ENCODE measurements at places on chromosomes 4 and X. TPM values are rescaled to one million over a fixed set of nuclear protein-coding genes. Genes with fewer than 3 reads are reported as not detected.

CXorf65 gene
- total RNA-seq, result not detected

FMR1 gene
- 13.5 TPM for total RNA-seq

WDR17 gene
- 3.2 TPM for total RNA-seq

GTPBP6 gene
- 57.1 TPM for total RNA-seq

SPATA4 gene
- total RNA-seq, result not detected

SYNPO2 gene
- 0.27 TPM for total RNA-seq

DNA sequence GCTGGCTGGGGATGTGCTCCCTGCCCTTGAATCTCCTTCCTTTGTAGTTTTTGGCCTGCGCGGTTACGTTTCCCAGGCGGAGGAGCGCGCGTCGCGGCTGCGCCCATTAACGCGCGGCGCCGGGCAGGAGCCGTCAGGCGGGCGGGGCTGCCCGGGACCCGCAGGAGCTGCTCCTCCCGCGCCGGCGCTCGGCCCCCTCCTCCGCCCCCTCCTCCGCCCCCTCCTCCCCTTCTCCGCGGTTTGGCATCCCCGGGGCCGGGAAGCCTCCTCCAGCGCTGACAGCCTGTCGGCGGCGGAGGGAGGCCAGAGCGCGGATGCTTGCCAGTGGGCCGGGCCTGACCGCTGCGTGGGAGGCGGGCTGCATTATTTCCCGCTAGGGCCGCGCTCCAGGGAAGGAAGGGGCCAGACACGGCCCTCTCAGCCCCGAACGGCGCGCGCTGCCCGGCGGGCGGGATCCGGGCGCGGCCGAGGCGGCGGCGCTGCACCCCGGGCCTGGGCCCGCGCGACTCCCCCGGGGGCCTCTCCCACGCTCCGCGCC is at the start of gene DCLK2:
DCLK2 (plus strand) TSS at position 405 of the 538 bp plus-strand sequence. CDS start 583 bp downstream, outside the sequence.
- peak; percentile 58 for DNase-seq

DNA sequence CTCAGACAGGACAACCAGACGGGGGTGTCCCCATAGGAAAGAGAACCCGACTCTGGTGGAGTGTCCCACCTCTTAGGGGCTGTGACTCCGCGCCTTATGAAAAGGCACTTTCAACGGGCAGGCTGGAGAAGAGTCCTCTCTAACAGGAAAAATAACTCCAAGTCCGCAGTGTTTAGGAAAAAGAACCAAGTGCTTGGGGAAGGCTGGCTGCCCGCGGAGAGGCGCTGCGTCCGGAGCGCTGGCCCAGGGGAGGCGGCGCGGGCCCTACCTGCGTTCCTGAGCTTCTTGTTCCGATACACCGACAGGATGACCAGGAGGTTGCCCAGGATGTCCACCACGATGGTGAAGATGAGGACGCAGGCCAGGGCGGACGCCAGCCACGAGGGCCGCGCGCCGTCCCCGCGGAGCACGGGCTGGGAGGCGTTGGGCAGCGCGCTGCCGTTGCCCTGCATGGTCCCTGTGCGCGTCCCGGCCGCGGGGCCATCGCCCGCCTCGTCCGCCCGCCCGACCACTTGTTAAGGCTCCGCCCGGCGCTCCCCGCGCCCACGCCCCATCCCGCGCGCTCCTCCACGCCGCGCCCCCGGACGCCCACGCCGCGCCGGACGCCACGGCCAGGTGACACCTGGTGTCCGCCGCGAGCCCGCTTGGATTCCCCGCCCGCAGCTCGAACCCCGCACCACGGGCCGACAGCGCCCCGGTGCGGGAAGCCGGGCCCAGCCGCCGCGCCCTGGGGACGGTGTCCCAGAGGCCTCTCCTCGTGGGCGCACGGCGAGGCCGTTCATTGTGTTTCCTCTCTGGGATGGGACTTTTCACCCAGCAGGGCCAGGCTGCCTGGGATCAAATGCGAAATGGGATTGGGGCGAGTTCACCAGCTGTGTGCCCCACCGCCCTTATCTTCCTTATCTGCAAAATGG is at the start of gene MTNR1A:
MTNR1A (minus strand) TSS at position 654 of the 914 bp plus-strand sequence; CDS start at position 452, 202 bp downstream.
- DNase-seq, result no peak

DNA sequence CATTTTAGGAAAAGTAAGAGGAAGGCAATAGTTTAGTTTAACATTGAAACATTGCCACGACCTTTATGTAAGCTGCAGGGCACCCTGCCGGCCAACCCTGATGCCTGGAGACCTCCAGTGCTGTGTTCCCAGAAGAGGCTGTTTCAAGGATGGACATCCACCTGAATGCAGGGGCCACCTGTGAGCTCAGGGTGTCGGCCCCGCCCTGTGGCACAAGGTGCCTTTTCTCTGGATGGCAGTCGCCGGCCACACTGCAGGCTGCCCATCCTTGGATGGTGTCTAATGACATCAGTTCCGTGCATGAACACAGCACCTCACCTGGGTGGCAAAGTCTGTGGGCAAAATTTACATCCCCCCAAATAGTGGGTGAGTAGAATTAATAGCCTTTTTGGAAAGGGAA is 180.0 kb downstream of the AFAP1 start:
- no peak for DNase-seq

DNA sequence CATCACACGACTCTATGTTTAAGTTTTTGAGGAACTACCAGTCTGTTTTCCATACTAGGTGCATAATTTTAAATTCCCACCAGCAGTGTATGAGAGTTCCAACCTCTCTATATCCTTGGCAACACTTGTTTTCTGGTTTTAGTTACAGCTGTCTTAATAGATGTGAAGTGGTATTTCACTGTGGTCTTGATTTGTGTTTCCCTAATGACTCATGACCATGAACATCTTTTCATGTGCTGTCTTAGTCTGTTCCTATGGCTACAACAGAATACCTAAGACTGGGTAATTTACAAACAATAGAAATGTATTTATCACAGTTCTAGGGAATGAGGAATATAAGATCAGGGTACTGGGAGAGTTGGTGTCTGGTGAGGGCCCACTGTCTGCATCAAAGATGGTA is 51.5 kb upstream of the GPR78 start:
- DNase-seq, result no peak

GRCh38 chr4:138898282-138898681 is 117.3 kb upstream of the NOCT start:
- no peak for DNase-seq

GRCh38 chrX:71586929-71587328 is 8.7 kb downstream of the GCNA start:
- no peak for DNase-seq

DNA sequence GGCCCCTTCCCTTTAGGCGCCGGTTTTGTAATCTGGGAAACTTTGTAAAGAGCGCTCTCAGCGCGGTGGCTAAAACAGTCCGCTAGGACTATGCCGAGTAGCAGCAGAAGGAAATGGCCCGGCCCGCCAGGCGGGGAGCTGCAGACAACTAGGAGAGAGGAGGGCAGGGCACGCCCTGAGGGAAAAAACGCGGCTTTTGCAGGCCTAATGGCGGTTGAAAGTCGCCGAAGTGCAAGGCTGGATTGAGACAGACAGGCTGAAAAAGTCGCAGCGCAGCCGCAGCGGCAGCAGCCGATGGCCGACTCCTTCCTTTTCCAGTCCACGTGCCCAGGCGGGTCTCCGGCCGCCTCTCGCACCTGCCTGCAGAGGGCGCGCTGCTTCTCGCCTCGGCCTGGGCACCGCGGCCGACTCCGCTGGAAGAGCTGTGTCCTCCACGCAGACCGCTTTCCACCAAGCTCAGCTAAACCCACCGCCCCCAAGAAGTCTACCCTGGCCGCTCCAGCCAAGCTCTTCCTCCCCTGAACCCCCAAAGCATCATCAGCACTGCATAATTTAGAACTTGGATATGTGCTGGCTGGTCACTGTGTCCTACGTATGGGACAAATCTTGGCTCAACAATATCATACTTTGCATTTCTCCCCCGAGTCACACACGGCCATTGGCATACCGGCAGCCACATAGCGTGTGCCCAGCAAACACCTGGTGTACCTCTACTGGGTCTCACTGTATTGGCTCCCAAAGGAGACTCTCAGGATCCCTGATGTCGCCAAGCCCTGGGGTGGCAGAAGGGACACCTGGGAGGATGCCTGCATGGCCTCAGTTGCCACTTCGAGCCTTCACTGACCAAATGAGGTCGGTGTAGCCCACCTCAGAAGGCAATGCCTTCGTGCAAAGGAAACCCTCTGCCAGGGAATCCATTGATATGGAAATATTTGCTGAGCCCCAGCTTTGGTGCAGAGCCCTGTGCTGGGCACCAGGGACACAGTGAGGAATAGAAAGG is 14.5 kb downstream of the SLC25A5 start:
- DNase-seq, result no peak

DNA sequence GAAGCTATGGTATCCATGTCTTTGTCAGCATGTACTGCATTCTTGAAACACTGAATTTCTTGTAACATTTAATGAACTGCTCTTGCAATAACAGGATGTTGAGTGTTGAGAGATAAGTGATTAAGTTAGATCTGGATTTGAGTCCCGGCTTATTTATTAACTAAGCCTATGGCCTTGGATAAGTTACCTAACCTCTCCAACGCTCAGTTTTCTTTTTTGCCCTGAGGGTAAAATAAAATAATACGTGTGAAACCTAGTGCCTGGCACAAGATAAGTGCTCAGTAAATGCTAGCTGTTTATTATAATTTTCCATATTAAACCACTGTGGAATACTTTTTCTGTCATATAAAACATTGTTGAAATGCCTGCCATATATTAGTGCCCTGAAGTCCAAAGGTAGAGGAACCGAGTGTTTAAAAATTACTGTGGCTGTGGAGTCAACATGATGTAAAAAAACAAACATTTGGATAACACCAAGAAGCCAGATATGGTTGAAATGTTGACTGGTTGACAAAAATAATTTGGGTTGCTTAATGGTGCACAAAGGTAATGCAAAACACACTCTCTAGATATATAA is 58.6 kb upstream of the ALB start:
- DNase-seq, result no peak

DNA sequence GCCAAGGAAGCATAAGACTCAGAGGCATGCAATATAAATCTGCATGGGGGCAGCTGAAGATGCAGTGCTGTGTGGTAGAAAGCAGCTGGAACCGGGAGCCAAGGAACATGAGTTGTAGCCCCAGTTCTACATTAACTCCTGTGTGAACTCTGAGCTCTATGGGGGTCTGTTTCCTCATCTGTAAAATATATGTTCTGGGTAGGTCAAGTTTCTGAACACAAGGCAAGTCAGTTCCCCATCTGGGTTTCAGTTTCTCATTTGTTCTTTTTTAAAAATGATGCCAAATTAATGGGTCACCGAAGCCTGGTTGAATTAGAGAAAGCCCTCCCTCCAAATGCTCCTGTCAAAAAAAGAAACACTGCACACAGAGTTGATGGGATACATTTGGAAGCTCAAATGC is 24.0 kb downstream of the UNC5C start:
- DNase-seq, result no peak

GRCh38 chr4:17866810-17867209 is 56.0 kb downstream of the NCAPG start:
- no peak for DNase-seq

GRCh38 chr4:119152741-119153140 is 17.1 kb downstream of the MYOZ2 start:
- no peak for DNase-seq

- DNase-seq, result no peak
Observed at GRCh38 chr4:70979445-70980008, 13.9 kb upstream of the DCK start.

DNA sequence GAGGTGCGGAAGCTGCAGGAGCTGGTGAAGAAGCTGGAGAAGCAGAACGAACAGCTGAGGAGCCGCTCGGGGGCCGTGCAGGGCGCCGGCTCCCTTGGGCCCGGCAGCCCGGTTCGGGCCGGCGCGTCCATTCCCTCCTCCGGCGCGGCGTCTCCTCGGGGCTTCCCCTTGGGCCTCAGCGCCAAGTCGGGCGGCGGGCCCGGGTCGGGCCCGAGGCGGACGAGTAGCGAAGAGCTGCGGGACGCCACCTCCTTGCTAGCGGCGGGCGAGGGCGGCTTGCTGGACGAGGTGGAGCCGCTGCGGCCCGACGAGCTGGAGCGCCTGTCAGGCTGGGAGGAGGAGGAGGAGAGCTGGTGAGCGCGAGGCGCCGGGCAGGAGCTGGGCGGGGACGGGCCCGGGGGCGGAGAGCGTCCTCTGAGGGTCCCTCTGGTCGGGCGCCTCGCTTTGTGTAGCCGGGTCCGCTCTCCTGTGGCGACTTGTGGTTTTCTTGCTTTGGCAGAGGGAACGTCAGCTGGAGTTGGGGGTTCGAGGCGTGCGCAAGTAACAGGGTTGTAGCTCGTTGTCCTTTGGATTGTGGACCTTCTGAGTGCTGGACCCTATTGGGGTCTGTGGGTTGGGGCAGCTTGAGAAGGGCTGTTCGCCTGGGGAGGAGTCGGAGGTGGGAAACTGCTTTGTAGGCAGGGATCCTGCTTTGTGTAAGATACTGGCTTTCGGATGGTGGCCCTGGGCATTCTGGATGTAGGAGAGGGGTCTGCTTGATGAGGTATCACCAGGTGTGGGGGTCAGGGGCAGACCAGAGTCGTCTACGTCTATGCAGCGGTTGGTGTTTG is 662 bp downstream of the SLAIN2 start:
- peak; percentile 49 for DNase-seq

GRCh38 chr4:62548108-62548524 is 1348.0 kb downstream of the ADGRL3 start:
- DNase-seq, result no peak

DNA sequence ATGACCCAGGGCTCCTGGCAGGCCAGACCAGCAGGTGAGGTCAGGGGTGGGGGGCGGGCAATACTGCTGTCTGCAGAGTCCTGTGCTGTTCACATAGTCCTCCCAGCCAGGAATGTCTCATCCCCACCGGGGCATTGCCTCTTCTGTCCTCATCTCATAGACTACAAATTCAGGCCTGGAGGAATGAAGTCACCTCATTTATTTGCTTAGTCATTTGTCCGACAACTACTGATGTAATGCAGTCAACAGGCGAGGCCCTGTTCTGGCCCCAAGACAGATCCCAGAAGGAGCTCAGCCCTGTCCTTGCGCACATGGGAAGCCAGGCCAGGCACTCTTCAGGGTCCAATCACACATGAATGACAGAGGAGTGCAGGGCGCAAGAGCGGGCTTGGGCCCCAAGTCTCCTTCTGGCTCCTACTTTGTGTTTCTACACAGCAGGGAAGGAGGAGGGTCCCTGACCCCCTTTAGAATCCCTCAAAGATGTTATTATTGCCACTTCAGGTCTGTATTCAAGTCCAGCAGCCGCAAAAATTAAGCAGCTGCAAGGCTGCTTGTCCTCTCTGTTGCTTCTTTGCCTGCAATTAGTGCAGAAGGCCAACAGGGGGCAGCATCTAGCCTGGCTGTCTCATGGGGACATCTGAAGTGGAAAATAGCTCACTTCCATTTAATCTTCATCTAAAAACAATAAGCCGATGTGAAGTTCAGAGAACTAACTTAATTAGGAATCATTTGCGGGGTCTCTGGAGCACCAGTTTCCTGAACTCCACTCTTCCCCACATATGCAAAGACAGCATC is 15.2 kb upstream of the HMX1 start:
- no peak for DNase-seq

- no peak for DNase-seq
Observed at GRCh38 chrX:72043636-72044035, 88.1 kb downstream of the RTL5 start.

Measured in hematopoietic multipotent progenitor cell (in vitro differentiated cells).